ENCODE measurements at places on chromosomes 3 and 15.
A peak's percentile ranks its signal among the peaks of the same experiment; 100 is the strongest.

- no peak for DNase-seq
These were observed 211.9 kb upstream of the MRPL3 start for GRCh38 chr3:131714585-131715220.

GRCh38 chr15:75178938-75179745 lies 22.5 kb upstream of the C15orf39 start:
- no peak for DNase-seq

DNA sequence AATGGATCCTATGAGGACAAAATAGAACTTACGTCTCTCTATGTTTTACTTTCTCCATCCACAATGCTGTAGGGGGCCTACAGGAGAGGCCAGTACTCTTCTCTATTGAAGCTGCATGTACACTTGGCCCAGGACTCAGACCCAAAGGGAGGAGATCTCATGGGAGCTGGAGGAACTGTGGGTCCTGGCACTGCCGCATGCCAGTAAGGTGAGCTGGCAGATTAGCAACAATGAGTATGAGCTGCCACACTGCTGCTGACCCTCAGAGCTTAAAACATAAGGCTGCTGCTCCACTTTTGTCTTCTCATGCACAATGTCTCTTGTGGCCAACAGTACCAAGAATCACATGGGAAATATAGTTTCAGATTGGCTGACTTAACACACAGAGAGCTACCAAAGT lies 57.8 kb upstream of the TBC1D5 start:
- DNase-seq: no peak

DNA sequence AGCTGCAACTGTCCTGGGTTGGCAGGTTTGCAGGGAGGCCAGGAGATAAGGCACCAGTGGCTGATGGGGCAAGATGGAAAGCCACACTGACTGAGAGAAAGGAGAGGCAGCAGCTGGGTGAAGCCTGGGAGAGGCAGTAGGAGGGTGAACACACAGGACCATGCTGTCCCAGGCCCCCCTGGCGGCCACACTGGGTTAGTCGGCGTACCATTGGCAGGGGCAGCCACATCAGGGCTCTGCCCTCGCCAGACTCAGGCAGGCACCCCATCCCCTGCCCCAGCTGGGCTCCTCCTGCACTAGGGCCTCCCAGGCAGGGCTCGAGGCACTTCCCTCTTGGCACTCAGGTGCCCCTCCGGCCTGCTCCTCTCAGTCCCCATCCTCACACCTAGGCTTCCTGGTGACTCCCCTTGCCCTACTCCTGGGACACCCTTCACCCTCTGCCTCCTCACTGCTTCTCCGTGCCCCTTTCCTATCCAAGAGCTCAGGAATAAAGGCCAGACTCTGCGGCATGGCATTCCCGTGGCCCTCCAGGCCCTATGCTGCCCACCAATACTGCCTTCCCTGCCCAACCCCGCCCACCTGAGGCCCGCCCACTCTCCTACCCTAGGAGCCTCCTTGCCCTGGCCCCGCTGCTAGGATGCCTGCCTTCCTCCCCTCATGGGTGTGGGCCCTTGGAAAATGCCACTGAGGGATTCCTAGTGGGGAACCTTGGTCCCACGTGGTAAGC lies 28.7 kb upstream of the DUSP7 start:
- DNase-seq: peak; percentile 58

DNA sequence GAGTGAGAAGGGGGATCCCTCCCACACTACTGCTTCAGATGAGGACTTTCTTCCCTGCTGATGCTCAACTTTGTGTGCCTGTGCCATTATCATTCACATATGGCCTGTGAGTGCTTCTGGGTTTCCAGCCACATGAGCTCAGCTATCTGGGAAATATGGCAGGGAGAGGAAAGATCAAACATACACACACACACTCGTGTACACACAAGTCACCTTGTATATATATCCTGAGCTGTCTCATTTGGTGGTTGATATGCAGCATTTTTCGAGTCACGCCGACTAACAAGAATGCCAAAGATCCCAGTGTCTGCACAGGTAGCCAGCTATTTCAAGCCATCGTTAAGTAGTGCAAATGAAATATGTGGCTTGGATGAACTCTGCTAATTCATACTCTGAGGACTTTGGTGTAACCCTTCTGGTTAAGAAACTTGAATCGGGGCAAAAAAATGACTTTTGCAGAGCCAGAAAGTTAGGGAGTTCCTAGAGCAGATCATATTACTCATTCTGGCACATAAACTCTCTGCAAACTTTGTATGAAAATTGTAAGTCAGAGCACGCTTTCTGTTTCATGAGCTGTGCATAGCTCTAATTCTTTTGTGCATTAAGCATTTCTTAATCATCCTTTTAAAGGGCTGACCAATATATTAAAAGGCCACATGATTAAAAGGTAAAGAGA lies 24.9 kb upstream of the WNT5A start:
- DNase-seq: no peak

DNA sequence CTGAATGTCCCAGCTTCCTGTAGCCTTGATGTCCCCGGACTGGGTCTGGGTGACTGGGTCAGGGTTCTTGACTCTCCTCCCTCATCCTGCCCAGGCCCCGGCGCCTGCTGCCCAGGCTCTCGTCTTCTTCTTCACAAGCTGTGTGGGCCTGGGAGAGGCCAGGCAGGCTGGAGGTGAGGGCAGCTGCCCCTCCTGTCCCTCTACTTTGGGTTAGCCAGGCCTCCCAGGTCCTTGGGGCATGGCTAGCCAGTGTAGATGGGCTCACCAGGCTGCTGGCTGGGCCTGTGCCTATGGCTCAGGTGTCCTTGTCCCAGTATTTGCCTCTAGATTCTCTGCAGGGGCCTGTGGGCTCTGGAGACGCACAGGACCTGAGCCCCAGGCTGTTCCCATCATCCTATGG lies 31.8 kb downstream of the TKT start:
- no peak for DNase-seq

DNA sequence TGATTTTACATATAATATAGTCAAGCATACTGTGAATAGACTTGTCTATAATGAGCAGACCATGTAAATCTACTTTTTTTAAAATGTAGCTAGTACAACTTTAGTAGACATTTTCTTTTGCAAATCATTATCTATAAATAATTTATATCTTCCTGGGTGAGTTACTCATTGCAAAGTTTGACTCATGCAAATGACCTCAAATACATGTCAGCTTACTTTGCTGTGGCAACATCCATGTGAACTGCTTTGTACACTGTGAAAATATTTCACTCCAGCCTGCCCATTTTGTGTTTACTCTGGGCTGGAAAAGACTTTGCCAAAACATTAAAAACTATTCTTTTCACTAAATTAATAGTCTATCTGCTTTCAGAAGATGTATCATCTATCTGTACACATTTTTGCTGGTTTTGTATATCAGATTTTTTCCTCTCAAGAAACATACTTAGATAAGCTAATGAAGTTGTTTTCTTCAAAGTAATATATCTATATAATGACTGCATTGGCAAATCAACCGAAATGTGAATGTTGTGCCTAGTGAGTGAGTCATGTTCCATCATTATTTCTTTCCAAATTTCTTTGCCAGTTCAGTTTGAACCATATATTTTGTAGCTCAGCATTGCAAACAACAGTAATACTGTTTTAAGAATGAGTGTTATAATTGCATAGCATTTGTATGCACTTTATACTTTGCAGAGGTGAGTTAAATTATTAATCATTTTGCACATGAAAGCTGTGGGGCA lies 26.5 kb downstream of the IGSF10 start:
- DNase-seq: no peak

- DNase-seq: no peak
These were observed 98.3 kb upstream of the ABI3BP start for GRCh38 chr3:101091489-101091888.

- DNase-seq: peak; percentile 20
These were observed 9.9 kb downstream of the CEP152 start for GRCh38 chr15:48800811-48801455.

DNA sequence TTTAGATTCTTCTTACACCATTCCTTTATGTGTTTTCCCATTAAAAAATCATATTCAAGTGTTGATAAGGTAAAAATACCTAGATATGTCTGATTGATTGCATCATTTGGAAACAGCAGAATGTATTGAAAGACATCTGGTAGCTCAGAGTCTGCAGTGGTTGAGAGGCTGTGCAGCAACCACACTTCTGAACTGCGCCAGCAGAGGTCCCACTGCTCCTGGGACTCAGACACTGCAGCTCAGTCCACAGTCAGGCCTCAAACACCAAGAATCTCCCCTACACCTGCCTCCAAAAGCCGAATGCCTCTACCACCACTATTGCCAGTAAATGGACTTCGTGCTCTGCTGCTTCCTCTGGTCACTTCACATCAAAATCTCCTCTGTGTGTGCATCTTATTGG lies 176.9 kb upstream of the LMCD1 start:
- DNase-seq: peak; percentile 53

DNA sequence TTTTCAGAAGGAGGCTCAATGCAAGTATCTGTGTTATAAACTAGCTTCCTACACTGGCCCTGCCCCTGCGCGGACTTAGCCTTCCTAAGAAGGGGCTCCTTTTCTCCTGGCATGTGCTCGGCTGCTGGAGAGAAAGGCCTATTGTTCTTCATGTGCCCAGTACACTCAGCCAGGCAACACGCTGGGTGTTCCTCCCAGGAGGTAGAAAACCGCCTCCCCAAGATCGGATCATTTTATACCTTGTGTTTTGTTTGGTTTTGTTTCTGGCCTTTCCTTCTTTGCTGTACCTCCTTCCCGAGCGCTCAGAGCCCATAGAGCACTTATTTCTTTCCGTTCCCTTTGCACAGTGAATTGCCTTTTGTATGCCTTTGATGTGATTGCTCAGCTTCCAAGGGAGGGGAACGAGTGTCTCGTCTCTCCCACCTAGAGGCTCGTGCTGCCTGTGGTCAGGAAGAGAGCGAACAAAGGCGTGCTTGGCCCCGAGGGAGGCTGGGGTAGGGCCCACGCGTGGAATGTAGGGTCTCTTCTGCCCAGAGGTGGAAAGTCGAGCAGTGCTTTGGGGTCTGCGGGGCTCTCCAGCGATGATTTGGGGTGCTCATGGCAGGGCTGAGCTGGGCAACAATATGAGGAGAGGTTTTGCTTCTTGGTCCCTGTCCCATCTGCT lies 30.0 kb downstream of the CCNL1 start:
- DNase-seq: no peak

DNA sequence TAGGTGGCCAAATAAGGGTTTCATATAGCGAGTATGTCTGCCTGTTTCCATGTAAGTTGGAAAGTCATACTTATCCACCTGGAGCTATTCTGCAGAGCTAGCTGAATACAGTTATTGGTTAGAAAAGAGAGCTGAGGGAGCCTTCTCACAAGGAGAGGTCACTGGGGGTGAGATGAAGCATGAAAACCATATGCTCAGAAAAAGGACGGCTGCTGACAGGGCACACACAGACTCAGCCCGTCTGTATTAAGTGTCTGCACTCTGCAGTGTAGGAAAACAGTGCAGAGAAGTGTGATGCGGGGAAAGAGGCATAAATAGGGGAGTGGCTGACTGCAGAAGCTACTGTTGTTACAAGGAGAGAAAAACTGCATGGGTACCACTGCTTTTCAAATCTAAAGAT lies 58.2 kb downstream of the C3orf70 start:
- no peak for DNase-seq

- no peak for DNase-seq
These were observed 67.6 kb upstream of the SH3GL3 start for GRCh38 chr15:83379579-83379959.

DNA sequence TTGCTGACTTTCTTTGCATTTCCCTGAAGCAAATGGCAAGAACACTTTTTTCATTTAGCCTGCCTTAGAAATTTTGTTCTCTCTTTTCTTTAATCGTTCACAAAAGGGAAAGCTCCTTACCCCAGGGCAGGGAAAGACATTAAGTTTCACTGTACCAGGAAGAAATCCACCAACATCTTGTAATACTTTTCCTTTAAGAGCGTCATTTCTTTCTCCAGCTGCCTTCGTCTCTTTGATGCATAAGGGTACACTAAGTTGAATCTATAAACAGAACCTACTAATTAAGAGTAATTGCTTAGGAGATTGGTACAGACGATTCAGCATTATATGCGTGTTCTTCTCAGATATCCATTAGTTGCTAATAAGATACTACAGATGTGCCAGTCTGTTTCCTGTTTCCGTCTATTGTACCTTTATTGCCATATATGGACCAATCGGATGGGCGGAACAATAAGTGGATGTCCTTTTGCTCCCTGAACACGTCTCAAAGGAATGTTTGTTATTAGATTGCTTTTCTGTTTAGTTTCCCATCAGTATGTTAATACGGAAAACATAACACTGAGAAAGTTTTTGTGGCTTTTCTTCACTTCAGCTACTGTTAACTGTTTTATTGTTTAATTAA lies 276.7 kb upstream of the RARB start:
- DNase-seq: no peak

GRCh38 chr3:105483476-105483875 lies 116.8 kb downstream of the ALCAM start:
- no peak for DNase-seq

- DNase-seq: no peak
These were observed 636.1 kb upstream of the NAALADL2 start for GRCh38 chr3:174223042-174223441.

Data from SK-N-SH (cell line).